ENCODE measurements at places on chromosomes 4 and X. TPM values are rescaled to one million over a fixed set of nuclear protein-coding genes. Genes with fewer than 3 reads are reported as not detected.

The NBDY gene
- total RNA-seq = 53.6 TPM

The EVC gene
- 6.7 TPM for total RNA-seq

DNA sequence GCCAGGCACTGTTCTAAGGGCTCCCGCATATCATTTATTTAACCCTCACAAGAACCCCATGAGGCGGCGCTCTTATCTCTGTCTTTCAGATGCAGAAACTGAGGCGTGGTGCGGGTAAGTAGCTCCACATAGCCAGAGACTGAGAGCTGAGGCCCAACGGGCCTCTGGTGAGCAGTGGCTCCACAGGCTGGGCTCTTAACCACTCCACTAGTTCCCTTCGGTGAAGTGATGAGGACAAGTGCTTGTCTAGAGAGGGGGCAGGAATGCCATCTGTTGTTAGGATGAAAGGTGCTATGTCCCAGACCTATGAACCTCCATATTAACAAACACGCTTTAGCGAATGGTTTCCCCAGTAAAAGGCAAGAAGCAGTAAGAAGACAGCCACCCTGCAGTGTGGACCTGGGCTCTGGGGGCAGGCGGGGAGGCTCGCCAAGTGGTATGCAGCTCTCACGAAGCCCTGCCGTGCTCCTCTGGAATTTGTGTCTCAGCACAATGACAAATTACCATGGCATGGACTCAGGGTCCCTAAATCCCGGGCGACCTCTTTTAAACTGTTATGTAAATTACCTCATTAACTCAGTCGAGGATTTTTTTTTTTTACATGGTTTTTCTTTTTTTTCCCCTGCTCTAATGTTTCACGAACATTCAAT is 20.9 kb upstream of the S100G start:
- no peak for DNase-seq

DNA sequence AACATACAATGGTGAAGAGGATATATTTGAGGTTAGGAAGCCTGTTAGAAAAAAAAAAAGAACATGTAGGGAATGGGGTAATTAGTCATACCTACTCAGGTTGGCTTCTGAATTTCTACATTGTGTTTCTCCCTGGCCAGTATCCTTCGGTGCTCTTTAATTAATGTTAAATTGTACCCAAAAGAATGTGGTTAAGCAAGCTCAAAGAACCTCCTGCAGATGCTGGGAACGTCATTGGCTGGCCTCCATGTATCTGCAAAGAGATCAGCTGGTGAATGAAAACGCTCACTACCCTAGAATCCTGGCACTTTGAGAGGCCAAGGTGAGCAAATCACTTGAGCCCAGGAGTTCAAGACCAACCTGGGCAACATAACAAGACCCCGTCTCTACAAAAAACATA is 942.3 kb upstream of the PRKX start:
- no peak for DNase-seq

The FHL1 gene
- 161 TPM for total RNA-seq

GRCh38 chrX:16771483-16772398 is 14.5 kb upstream of the TXLNG start:
- DNase-seq = no peak

The ERCC6L gene
- total RNA-seq = 1.2 TPM
